ENCODE measurements at places on chromosomes 13 and 19.

DNA sequence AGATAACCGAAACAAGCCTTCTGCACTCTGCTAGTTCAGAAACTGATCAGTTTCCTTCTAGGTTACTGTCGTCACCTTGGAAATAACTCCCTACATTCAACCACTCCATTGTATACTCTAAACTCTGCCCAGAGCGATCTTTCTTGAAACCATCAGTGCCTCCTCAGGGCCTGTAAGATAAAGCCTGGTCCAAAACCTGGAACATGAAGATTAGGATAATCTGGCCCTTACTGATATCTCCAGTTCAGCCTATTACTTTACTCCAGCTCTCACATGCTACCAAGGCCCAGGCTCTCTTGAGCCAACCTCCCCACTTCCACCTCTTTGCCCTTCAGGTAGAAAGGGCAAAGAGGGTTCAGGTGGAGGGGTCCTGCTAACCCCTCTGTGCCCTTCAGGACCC, 125.3 kb upstream of the RXFP2 start:
- no peak for DNase-seq

DNA sequence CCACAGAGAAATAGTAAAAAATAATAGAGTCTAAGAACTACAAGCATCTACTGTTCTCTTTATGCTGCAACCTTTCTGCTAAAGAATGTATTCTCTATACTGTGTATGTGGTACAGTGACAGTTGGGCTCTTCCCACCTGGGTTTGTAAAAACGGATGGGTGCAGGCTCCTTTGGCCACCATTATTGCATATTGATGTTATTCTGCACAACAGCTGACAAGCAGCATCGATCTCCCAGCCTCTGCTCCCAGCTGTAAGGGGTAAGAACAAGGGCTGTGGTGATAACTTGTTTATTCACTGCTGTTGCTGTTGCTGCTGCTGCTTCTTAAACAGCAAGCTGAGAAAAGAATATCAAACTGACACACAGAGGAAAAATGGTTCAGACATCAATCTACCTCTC, 56.1 kb downstream of the KCNRG start:
- DNase-seq = no peak

- DNase-seq = no peak
Measured at GRCh38 chr19:47637550-47637949, 28.6 kb downstream of the BICRA start.

DNA sequence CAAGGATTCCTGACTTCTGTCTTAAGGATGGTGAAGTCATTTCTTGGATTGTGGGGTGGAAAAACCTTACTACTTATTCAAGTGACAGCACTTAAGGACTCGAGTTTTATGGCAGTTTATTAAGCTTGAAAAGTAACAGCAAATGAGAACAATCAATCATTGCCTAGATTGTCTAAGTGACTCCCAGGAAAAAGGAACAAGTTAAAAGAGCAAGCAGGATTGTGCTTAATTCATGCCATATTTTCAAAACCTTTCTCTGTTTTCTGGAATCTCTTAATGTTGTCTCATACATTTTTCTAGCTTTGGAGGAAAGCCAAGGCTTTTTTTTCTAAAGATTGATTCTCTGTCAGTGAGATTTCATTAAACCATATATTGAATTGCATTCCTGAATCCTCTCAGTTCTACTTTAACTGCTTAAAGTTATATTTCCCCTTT, 236.2 kb upstream of the HTR2A start:
- no peak for DNase-seq

DNA sequence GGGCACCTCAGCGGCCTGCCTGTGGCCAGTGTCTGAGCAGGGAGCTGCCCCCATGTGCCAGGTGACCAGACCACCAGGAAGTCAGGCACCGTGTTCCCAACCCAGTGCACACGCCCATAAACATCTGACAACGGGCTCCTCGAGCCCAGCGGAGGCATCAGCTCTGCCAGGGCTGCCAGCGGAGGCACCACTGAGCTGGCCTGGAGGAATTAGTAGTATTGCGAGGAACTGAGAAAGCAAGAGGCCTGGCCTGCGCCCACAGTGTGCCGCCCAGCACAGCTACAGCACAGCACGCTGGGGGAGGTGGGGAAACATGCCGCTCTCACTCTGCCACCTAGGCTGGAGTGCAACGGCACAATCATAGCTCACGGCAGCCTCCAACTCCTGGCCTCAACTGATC, 44.6 kb downstream of the ANKRD27 start:
- no peak for DNase-seq

DNA sequence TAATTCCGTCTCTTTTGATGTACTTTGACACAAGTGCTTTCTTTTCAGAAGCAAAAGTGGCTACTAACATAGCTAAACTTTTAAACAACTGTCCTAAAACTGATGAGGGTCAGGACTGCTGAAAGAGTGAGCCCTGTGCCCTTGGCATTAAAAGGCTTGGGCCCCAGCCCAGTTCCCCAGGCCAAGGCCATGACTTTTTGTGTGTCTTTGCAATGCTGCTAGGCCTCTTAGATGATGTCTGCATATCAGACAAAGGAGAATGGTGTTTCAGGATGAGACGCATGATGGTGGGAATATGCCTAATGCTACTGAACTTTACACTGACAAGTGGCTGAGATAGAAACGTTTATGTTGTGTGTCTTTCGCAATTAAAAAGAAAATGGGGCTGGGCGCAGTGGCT, 38.0 kb downstream of the SLC7A9 start:
- DNase-seq = no peak

DNA sequence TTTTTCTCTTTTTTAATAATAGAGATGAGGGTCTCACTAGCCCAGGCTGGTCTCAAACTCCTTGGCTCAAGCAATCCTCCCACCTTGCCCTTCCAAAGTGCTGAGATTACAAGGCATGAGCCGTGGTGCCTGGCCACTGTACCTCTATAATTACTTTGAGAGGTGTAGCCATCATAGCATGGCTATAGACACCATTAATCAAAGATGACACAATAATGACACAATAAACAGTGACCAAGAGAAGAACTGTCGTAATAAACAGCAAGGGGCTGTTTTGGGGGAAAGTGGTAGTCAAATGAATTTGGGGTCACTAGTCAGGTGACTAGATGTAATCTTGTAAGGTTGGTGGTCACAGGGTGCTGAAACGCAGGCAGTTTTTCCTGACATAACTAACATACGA, 30.4 kb downstream of the KLF5 start:
- no peak for DNase-seq

GRCh38 chr13:24540236-24541126, 27.9 kb upstream of the PARP4 start:
- DNase-seq = peak; percentile 80

DNA sequence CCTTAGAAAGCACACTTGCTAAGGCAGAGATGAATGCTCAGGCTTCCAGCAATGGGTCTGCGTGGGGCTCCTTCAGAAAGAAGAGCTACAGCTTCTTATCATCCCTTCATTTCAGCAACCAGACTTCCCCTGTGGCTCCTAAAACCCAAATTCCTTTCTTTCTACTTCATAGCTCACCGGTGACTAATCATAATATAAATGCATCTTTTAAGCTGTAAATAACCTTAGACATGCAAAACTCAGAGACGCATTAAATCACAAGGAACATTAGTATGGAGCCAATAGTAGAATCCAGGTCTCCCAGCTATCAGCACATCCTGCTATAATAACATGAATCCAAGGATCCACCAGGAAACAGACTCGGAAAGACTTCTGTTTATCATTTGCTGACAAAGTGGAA, 375.6 kb downstream of the COG6 start:
- no peak for DNase-seq

- no peak for DNase-seq
Measured at GRCh38 chr13:43140985-43141384, 117.6 kb downstream of the DNAJC15 start.

- DNase-seq = no peak
Measured at GRCh38 chr13:94154367-94154766, 325.1 kb downstream of the DCT start.

GRCh38 chr19:12873891-12874745, 7.1 kb downstream of the DNASE2 start:
- no peak for DNase-seq

- no peak for DNase-seq
Measured at GRCh38 chr19:37988758-37989635, 82.0 kb downstream of the SIPA1L3 start.

DNA sequence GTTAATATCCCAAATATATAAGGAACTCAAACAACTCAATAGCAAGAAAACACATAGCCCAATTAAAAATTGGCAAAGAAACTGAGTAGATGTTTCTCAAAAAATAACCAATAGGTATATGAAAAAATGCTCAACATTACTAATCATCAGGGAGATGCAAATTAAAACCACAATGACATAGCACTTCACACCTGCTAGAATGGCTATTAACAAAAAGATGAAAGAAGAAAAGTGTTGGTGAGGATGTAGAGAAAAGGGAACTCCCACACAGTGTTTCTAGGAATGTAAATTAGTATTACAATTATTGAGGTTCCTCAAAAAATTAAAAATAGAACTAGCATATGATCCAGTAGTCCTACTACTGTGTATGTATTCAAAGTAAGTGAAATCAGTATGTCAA, 1212.8 kb downstream of the DIAPH3 start:
- no peak for DNase-seq

GRCh38 chr19:49816590-49816989, 1.5 kb upstream of the MED25 start:
- DNase-seq = no peak

- no peak for DNase-seq
Measured at GRCh38 chr13:42762917-42763316, 18.5 kb upstream of the FAM216B start.

GRCh38 chr13:112761701-112762689, 72.2 kb downstream of the ATP11A start:
- DNase-seq = no peak

DNA sequence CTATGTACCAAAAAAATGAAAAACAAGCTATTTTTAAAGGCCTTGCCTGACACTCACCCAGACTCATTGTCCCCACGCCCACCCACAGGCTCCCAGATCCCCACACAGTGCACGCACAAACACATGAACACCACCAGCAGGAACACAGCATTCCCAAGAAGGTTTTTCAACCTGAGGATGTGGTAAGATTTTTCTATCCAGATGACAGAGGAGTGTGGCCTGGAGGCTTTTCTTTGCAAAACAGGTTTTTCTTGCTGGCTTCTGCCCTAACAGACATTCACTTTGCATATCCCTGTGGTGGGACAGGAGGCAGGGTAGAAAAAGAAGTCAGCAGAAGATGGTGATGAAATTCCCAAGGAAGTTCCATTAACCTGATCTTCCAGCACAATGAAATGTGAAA, 97.8 kb downstream of the KLF12 start:
- DNase-seq = no peak

- no peak for DNase-seq
Measured at GRCh38 chr13:26412263-26412662, 145.2 kb upstream of the WASF3 start.

- peak; percentile 81 for DNase-seq
Measured at GRCh38 chr19:48351341-48351752, 12.4 kb downstream of the TMEM143 start.

DNA sequence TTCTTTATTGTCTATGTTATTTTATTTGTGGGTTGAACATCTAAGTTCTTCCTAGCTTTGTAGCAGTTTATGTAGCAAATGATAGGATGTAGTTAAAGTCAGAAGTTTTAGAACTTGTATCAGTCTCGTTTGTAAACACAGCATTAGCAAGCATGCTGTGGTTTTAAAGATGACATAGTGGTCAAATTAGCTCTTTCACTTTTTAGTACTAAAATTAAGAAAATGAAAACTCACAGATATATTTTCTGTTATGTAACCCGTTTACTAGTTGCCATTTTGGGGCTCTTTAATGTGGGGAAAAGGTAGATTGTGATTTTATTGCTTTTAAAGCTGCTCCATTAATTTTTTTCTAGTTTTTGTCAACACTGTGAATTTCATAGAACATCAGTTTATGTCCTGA, 216.5 kb downstream of the PCCA start:
- no peak for DNase-seq

- DNase-seq = no peak
Measured at GRCh38 chr19:18765224-18765623, 25.9 kb downstream of the COMP start.

GRCh38 chr13:75506018-75506417, 24.0 kb upstream of the TBC1D4 start:
- DNase-seq = no peak

- DNase-seq = no peak
Measured at GRCh38 chr13:93680329-93680728, 453.7 kb downstream of the GPC6 start.

DNA sequence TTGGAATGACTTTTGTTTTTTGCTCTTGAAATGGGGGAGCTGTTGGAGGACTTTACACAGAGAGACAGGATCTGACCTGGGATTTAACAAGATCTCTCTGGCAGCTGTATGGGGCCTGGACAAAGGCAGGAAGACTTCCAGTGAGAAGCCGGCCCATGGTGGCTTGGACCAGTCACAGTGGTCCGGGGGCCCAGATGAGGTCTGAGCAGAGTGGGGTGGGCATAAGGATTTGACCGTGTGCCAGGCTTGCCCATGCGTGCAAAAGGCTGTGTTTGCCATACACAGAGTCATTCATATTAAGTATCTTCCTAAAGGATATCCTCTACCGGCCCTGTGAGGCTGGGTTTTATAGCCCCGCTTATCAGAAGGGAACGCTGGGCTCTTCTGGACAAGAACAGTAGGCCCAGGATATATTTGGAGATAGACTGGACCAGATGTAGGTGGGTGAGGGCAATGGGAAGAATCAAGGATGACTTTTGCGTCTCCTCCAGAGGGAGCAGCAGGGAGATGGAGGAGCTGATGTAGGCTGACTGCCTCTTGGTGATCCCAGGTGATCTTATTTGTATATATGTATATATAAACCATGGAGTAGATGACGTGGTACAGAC, 4.1 kb downstream of the SPACA6 start:
- DNase-seq = no peak

GRCh38 chr13:48624858-48625257, 28.9 kb upstream of the CYSLTR2 start:
- DNase-seq = no peak

DNA sequence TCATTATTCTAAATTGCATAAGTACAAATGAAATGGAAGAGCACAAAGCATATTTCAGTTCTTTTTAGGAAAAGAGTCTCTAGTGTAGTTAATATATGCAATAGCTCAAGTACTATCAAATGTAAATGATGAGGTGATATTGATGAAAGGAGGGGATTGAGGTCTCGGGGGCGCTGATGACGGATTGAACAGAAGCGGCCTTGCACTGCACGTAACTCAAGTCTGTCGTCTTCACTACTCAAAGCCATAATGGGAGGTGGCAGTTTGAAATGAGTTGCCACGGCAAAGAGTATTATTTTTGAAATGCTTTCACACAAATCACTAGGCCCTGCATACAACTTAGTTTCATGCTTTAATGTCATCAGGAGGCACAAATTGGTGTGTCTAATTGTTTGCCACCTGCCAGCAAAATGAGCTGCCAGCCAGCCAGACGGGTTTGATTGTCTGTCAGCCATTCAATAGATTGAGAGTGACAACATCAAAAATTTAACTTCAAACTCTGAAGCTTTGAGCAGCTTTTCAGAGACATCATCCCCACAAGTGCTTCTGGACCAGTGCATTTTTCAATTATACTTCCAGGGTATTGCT, 256.6 kb downstream of the NBEA start:
- no peak for DNase-seq

DNA sequence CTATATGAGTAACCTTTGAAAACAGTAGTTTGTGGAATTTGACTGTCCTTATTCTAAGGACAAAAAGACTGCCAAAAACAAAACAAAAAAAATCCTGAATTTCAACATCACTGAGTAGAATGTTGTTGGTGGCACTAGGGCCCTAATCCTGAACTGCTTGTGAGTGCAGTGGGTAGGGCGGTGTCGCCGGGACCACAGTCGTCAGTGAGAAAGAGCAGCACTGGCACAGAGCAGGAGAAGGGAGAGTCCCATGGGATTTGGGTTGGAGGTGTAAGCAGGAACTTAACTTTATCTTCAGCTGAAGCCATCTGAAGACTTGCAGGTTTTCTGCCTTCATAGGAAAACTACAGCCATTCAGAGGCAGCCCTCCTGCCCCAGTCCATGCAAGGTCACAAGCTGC, 5.6 kb downstream of the PCID2 start:
- no peak for DNase-seq

All from endothelial cell (in vitro differentiated cells).